Immature natural killer cell (primary cell): ENCODE measurements at places on chromosomes 7 and 10. TPM values are rescaled to one million over a fixed set of nuclear protein-coding genes. Genes with fewer than 3 reads are reported as not detected.

Gene RHBDD2
- polyA plus RNA-seq, result 161 TPM

DNA sequence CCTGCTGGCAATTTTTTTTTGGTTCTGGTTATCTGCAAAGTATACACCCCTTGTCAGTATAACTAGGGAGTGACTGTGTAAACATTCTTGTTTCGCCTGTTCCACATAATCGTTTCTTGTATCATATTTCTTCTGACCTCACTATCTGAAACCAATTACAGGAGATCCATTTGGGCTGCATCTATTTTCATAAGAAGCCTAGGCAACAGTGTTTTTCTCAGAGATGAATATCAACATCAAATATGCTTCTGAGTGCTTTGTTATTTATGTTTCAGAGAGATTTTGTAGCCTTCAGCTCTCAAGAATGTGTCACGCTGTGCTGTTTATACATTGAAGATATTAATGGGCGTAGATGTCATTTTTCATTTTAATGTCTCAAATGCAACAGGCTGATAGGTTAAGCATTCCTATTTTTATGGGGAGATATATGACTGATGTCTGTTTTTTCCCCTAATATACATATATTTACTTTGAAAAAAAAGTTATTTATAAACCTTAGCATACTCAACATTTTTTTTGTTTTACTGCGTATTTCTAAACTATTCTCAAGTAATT lies 115.5 kb downstream of the FOXP2 start:
- no peak for DNase-seq
- H3K27me3 ChIP-seq, result no peaks in the 10 kb centered on the region
- no peaks in the 10 kb centered on the region for H3K4me1 ChIP-seq

DNA sequence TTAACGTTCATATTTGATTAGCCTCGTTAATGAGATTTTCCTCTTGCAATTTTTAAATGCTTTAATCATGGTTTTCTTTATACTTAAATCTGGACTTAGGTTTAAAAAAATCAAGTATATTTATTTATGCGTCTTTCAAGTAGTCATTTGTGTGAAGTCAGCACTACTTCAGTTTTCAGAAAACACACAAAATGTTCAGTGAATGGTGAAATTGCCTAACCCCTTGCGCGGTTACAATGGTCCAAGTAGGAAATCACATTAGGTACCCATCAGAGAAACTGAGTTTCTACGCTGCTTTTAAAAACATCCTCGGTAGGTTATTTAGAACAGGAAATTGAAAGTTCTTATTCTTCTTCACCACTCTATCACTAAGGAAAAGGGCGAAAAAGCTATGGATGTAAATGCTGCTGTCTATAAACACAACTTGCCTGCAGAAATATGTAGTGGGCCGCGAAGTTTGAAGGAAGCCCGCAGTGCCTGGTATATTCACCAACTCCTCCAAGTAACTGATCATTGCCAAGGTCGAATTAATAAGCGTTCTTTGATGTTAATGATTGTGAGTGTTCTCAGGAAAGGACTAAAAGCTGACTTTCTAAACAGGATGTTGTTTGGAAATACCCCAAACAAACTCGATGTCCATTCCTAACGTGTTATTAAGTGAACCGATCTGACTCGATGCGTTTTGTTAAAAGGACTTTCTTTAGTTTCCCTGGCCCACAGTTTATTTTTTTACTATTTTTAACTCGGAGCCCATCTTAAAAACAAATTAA lies 1.0 kb downstream of the SYPL1 start:
- H3K36me3 ChIP-seq, result no peaks in the 10 kb centered on the region
- H3K27ac ChIP-seq, result peak overlapping the region; percentile 61
- peaks cover 9% of the 10 kb centered on the region for H3K27me3 ChIP-seq
- peak overlapping the region; percentile 84 for H3K4me3 ChIP-seq
- DNase-seq, result peak; percentile 5
- H3K4me1 ChIP-seq, result peaks cover 53% of the 10 kb centered on the region

DNA sequence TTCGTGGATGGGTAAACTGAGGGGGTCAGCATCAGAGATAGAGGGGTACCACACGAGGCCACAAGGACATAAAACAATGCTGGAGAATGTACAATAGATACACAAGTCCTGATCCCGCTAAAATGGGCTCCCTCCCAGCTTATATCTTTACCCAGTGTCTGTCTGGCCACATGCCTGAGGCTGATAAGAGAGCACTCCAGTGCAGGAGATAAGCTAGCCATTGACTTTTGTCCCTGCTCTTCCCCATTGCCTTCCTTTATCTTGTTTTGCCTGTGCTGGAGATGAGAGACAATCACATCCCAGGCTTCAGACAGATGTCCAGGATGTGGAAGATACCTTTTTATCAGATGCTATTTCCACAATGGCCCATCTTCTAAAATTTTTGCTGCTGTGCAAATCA lies 6.0 kb downstream of the GAD2 start:
- DNase-seq, result no peak
- H3K4me1 ChIP-seq, result peaks cover 8% of the 10 kb centered on the region
- H3K27me3 ChIP-seq, result peaks cover 21% of the 10 kb centered on the region
- H3K36me3 ChIP-seq, result no peaks in the 10 kb centered on the region
- H3K27ac ChIP-seq, result no peak overlapping the region
